ENCODE measurements at places on chromosomes 2 and 18.
A peak's percentile ranks its signal among the peaks of the same experiment; 100 is the strongest.

DNA sequence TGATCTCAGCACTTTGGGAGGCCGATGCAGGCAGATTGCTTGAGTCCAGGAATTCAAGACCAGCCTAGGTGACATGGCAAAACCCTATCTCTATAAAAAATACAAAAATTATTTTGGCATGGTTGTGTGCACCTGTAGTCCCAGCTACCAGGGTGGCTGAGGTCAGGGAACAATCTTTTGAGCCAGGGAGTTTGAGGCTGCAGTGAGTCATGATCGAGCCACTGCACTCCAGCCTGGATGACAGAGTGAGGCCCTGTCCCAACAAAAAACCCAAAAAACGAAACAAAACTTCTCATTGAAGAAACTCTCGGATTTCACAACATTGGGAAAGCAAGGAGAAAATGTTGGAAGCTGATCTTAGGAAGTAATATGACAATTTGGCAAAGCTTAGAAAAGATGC lies 317.3 kb upstream of the MGAT5 start:
- no peak for DNase-seq

DNA sequence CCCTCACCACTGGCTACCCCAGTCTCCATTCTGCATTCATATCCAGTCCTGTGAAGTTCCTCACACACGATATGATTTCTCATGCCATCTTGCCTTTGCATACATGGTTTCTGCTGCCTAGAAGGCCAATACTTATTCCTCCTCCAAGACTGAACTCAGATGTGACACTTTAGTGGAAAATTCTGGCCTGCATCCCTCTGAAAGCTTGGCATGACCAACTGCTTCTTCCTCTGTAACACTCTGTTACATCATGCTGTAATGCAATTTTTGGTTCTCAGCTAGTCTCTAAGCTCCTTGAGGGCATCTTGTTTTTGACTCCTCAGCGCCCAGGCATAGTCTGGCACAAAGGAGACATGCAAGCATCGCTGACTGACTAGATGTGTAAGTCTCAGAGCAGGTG lies 12.6 kb downstream of the FAM161A start:
- DNase-seq, result no peak

GRCh38 chr2:150919901-150920300 lies 341.8 kb downstream of the RBM43 start:
- no peak for DNase-seq

GRCh38 chr2:29000481-29000880 lies 19.4 kb downstream of the TOGARAM2 start:
- DNase-seq, result peak; percentile 64

GRCh38 chr2:37156071-37156856 lies 516 bp downstream of the EIF2AK2 start:
- DNase-seq, result peak; percentile 57

GRCh38 chr2:3706892-3707291 lies 3.5 kb downstream of the DCDC2C start:
- no peak for DNase-seq

DNA sequence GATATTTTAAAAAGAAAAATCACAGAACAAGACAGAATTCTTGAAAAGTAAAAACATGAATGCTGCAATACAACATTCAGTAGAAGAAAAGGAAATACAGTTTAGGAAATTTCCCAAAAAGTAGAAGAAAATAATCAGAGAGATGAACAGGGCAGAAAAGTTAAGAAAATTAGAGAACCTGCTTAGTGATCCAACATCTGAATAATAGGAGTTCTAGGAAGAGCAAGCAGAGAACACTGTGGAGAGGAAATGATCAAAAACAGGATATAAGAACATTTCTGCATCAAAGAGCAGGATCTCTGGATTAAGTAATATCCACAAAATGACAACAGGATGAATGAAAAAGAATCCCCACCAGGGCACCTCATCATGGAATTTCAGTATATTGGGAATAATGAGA lies 8.8 kb upstream of the FHOD3 start:
- no peak for DNase-seq

DNA sequence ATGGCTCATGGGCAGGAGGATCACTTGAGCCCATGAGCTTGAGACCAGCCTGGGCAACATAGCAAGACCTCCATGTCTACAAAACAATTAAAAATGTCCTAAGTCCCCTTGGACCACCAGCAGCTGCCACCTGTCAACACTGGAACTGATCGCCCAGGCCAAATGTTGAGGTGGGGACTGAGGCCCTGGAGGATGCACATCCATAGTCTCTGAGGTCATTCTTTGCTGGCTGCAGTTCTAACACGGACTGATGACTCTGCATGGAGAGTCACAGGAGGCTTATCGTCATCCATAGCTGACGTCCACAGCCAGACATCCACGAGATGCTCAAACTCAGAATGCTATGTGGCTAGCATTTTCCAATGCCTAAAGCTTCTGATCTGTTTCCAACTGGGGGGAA lies 151.3 kb downstream of the BCL2 start:
- DNase-seq, result no peak

DNA sequence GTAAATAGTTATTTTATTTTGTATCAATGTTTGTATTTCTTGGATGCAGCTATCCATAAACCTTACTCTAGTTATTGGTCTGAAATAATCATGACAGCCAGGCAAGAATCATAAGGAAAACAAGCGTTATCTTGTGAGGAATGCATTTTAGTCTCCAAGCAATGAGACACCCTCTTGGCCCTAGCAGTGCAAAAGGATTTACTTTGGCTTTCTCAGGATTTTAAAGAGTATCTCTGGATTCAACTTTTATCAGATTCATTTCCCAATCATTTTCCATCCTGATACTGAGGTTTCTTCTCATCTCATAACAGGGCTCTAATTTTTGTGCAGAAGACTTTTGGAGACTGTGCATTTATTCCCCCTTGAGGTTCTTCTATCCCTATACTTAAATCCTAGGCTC lies 480.8 kb downstream of the TMX3 start:
- no peak for DNase-seq

- no peak for DNase-seq
These were observed 286.4 kb upstream of the PARD3B start for GRCh38 chr2:204258890-204259289.

DNA sequence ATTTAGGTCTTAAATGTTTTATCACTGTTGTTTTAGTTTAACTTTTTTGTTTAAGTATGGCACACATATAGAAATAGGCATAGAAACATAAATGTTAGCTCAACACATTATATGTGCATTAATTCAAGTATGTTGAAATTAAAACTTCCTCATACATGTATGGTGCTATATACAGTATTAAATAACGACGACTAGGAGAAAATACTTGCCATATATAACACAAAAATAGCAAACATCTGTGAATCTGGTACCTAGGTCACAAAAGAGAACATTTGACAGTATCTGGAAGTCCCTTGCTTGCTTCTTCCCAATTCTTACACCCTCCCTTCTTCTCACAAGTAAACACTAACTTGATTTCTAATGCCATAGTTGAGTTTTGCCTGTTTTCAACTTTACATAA lies 38.4 kb downstream of the ZNF638 start:
- no peak for DNase-seq

DNA sequence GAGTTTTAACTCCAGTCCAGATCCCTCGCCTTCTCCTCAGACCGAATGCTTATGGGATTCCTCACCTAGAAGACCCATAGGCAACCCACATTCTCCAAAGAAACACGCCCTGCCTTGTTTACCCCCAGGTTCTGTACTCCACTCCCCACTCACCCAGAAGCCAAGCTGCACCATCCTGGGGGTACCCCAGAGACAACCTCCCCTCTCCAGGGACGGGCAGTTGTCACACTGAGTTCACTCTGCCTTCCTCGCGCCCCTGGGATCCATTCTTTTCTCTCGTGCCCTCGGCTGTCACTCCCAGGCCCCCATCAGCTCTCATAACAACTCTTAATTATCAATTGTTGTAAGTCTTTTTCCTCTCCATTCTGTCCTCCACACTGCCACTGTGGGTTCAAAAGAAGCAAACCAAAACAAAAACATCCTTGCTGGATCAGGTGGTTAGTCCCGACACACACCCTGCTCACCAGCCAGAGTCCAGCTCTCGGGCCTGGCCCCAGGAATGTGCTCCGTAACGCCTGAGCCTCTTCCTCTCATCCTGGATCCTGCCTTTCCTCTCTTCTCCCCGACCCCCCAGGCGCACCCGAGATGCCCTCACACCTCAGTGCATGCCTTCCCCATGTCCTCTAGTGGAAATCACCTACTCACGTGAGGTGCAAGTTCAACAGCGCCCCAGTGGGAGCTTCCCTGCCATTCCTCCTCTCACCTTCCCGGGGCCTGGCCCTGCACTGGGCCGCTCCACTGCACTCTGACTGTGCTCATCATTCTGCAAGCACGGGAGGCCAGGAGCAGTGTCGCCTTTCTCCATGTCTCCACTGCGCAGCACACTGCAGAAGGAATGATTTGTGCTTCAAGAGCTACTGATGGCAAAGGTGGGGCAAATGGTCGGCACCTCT lies 20.7 kb downstream of the COX7A2L start:
- DNase-seq, result no peak

- DNase-seq, result no peak
These were observed 21.9 kb downstream of the RPRD1A start for GRCh38 chr18:36045241-36045991.

DNA sequence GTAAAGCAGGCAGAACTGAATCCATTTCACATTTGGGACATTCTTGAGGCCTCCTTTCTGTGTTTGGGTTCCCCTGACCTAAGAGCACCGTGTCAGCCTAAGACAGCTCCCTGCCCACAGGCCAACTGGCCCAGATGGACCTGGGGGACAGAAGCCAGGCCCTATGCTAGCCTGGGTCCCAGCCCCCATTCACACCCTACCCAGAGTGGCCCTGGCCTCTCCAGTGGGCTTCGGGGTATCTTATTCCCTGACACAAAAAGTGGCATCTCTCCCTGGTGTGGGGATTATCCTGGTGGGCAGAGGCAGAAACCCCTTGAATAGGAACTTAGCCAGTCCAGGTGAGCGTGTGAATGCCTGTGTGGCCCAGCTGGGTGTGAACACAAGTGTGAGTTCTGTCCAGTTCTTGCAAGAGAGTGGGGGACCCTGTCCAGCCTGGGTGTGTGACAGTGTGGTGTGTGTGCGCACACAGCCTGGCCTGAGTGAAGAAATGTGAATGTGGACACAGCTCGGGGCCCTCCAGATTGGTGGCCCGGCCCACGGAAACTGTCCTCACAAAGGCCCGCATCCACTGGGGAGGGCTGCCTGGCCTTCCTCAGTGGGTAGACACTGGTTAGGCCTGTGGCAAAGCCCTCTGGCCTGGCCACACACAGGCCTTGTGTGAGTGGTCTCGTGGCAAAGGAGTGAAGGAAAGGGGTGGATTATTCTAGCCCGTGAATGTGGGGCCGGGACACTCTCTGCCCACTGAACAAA lies 63.0 kb upstream of the HAAO start:
- no peak for DNase-seq

DNA sequence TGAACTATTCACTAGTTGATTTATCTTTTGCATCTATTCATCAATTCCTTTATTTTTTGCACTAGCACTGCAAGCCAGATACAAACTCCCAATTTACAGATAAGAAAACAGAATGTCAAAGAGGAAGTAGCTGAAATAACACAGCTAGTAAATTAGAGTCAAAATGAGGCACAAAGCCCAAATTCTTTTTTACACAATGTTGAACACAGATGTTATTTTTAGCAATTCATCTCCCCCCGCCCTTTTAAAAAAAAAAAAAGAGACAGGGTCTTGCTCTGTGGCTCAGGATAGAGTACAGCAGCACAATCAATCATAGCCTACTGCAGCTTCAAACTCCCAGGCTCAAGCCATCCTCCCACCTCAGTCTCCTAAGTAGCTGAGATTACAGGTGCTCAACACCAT lies 127.8 kb downstream of the CCBE1 start:
- no peak for DNase-seq

- DNase-seq, result no peak
These were observed 118.4 kb downstream of the PKP4 start for GRCh38 chr2:158575051-158575635.

DNA sequence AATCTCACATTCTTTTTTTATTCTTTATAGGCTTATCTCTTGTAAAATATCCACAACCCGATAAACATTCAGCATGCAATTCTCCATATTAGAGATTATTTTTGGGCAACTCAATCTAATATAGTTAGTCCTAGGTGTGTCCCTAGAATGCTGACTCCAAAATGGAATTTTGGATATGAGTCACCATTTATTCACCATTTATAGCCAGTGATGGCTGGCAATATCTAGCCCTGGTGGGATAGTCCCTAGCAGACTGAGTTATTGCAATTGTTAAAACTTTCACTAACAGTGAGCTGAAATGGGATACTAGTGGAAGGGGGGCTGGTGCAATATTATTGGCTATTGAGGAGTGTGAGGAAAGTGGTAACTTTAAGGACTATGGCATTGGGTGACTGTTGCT lies 401.6 kb downstream of the SLC4A3 start:
- DNase-seq, result no peak

DNA sequence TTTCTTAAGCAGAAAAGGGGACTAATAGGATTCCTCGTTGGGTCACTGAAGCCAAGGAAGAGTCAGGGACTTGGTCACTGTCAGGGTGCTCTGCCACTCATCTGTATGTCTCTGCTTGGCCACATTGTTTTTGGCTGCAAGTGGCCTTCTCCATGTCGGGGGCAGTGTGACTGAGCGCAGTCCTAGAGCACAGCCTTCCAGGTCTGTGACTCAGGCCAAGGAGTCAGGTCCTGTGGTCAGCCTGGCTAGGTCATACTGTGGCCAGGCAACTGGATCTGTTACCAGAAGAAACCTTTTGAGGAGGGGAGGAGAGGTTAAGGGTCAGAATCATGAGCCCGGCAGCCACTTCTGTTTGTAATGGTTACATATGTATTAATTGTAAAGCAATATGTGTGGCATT lies 61.3 kb downstream of the GALNT1 start:
- no peak for DNase-seq

- DNase-seq, result no peak
These were observed 25.2 kb downstream of the HRH4 start for GRCh38 chr18:24485681-24486080.

DNA sequence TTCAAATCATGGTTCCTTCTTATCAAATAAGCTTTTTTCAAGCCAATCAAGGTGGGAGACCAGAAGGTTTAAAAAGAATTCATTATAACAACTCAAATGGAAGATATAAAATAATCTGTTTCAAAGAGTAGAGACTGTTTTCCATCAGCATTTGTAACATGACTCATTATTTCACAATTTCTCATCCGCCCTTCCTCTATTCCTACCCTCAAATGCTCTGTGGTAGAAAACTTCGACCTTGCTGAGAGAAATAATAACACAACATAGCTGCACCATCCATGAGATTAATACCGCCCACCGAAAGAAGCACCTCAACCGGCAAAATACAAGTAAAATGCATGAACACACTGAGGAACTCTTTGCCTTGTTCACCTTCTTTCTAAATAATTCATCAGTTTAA lies 2039.2 kb upstream of the CELF4 start:
- no peak for DNase-seq

- DNase-seq, result peak; percentile 74
These were observed 140.3 kb upstream of the FOSL2 start for GRCh38 chr2:28252311-28252710.

GRCh38 chr2:64273524-64274398 lies 129.5 kb upstream of the PELI1 start:
- no peak for DNase-seq

GRCh38 chr2:197777823-197778407 lies 7.2 kb downstream of the BOLL start:
- DNase-seq, result peak; percentile 39

GRCh38 chr2:10846110-10846861 lies 33.7 kb upstream of the PDIA6 start:
- DNase-seq, result no peak

GRCh38 chr18:80033181-80034067 lies 810 bp upstream of the RBFA start:
- no peak for DNase-seq

Data from activated CD8-positive, alpha-beta T cell treated with anti-CD3 and anti-CD28 coated beads, Interleukin-2, amount 10 ng/mL, durations not matched to agents 7 days and 5 days (primary cell).